ENCODE measurements at places on chromosomes 3 and 15.

DNA sequence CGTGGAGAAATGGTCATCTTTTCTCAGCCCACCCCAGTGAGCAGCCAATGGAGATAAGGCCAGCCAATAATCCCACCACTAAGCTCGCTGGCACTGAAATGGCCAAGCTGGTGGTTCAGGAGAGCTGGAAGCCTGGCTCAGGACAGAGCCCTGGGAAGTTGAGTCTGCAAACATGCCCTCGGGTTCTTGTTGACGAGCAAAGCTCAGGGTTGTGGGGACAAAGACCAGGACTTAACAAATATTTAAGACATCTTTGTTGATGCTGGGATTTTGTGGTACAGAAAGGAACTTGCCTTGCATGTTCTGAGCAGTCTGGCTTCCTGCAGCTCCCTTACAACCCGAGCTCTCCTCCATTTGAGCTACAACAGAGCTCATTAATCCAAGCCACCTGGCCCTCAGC, 4.4 kb downstream of the FAH start:
- DNase-seq: no peak

DNA sequence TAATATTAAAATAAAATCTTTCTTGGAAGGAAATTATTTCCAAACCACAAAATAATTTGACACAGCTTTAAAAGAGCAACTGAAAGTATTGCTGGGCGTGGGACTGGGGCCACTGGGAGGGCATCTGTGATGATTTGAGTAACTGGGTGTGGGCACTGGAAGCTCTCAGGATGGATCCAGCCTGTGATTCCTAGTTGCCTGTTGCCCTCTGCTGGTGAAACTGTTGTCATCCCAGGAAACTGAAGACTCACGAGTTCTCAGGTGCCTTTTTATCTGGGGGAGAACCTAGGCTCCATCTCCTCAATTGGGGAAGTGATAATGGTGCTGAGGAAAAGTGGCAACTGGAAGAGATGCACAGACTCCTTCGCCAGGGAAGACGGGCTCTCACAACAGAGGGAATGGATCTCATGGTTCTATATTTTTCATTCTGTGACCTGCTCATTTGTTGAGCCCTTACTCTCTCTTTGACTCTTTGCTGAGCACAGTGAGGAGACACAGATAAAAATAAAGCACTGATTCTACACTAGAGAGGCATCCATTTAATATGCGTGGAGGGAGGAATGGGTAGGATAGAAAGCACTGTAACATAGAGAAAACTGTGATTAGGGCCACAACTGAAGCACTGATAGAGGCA, 61.6 kb downstream of the TPRG1 start:
- peak; percentile 17 for DNase-seq

DNA sequence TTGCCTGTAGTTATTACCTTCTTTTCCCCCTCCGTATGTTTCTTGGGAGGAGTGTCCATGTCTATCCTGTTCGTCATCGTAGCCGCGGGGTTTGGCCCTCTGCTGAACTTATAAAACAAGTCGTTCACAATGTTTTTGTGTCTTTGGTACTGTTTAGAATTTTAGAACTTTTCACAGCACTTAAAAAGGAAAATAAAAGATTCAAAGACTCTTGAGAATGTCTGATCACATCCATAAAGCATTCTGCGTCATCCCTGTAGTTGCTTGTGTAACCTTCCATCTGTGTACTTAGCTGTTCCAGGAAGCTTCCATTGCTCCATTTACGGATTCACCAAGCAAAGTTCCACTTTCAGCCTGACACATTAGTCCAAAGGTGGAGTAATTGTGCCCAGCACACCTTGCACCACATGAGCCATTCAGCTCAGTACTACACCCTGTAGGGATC, 677.1 kb upstream of the NR2F2 start:
- no peak for DNase-seq

DNA sequence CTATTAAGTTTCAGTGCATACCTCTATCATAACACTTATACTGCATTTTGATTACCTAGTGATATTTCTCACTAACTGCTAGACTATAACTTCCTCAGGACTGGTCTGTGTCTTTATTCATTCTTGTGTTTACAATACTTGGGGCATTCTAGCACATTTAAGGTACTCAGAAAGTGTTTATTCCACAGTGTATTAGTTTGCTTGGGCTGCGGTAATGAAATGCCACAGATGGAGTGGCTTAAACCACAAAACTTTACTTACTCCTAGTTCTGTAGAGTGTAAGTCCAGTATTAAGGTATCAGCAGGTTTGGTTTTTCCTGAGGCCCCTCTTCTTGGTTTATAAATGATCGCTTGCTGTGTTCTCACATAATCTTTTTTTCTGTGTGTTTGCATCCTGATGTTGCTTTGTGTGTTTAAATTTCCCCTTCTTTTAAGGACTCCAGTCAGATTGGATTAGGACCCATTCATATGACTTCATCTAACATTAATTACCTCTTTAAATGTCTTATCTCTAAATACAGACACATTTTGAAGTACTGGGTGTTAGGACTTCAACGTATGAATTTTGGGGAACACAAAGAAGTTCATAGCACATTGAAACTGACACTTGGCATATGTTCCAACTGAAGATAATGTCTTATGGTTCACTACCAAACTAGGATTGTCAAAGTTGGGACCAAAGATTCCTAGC, 23.9 kb downstream of the RNF111 start:
- no peak for DNase-seq

DNA sequence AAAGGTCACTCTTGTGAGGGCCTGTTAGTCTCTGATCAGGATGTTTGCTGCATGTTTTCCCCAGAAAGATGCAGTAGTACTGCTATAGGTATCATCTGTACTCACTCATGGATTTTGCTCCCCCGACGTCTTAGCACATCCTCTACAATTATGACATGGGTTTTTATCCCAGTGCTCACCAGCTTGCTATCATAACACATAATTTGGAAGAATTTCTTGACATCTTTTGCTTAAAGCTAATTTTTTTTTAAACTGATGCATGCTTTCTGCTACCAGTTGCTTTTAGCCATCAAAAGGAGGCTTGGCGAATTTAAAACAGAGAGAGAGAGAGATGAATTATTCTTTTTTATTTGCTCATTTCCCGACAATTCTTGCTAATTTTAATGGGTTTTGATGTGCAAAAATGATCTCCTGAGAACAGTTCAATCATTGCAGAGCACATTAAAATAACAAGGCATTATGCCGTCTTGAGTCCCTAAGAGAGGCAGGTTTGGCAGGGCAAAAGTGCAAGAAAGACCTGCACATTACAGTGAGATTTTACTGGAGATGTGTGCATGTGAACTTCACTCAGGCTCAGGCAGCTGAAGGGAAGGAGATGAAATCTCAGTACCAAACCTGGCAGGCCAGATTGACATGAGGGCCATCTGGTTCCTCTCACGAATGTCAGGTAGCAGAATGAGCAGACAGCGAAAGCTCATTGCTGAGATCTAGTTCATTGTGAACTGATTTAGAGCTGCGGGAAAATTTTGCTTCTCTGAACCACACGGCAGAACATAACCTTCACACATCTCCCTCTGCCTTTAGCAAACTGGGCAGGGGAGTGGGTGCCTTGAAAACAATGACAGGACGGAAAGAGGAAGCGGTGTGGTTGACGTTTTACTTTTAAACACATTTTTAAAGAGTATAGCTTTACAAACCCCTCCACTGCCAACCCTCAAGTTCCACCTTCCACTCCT, 25.9 kb upstream of the GOLGA8B start:
- DNase-seq: no peak

- no peak for DNase-seq
Measured at GRCh38 chr3:48232734-48233133, 8.2 kb upstream of the ZNF589 start.

DNA sequence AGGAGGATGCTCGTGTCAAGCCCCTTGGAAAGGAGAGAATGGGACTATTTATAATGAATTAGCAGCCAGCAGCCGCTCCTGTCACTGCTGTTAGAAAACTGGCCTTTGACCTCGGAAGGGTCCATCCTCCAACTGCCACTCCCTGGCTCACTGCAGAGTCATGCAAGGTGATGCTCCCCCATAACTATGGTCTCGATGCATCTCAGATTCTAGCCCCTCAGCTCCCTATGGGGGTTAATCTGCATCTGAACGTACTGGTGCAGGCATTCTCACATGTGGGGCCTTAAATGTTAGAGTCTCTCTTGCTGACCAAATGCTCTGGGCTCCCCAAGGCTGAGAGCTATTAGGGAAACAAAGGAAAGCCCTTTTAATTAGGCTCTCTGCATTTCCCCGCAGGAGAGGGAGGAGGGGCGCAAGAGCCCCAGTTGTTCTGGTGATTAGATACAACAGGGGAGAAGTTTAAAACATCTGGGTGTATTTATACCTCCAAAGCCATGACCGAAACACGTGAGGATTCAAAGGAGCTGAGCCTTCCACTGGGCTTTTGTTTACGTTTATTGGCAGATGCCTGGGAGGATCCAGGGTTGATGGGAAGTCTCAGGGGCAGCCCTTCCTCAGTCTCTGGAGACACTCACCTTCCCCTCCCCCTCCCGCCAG, 182.5 kb downstream of the OPA1 start:
- no peak for DNase-seq

- no peak for DNase-seq
Measured at GRCh38 chr3:99971761-99972160, 142.5 kb downstream of the FILIP1L start.

DNA sequence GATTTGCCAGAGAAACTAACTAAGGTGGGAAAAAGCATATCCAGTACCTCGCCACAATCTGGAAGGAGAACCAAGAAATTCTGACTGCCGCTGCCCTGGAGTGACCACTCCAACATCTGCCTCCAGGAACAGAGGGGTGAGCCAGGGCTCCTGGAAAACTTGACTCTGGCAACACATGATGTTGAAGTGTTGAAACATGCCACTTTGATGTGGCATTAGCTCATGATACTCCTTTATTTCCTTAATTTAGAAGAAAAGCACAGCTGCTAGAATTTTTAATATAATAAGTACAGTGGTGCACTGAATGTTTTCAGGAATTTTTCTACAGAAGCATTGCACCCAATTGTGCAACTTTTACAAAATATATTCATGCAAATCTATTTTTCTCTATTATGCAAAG, 109.9 kb upstream of the BCL6 start:
- no peak for DNase-seq

DNA sequence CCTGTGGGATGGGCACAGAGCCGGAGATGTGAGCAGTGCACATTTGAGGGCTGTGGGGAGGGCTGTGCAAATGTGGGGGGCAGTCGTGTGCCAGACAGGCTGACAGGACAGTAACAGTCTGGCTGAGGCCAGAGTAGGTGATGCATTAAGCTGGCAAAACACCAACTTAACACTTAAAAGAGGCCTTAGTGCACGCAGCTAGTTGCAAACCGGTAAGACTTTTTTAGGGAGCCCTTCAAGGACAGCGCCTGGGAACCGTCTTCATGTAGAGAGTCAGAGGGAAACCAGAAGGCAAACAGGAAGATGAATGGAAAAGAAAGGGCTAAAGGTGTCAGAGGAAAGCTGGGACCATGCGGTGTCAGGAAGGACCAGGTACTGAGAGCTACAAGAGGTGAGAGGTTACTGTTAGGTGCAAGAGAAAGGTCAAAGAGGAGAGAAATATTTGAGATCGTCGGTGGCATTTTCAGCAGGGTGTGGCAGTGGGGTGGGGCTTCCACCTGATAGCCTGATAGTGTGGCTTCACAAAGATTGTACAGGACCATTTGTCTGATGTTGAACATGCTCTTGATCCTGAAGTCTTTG, 30.0 kb upstream of the CHD2 start:
- DNase-seq: no peak

- DNase-seq: peak; percentile 87
Measured at GRCh38 chr15:101128221-101129015, 123.4 kb downstream of the CHSY1 start.

DNA sequence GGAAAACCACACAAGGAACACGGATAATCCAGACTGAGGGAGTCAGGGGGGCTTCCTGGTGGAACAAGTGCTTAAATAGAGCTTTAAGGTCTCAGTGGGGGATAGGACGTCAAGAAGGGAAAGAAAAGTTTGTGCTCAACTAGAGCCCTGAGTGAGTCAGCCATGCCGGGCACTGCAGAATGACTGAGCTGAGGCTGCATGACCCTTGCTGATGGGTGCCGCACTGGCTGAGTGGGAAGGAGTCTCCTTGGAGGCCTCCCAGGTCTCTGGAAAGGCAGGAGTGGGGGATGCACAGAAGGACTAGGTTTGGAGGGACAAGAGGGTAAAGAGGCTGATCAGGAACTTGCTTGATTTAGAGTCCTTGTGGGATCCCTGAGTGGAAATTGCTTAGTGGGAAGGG, 150.3 kb downstream of the RPLP1 start:
- DNase-seq: no peak

- DNase-seq: peak; percentile 59
Measured at GRCh38 chr3:31288641-31289100, 244.1 kb upstream of the STT3B start.

DNA sequence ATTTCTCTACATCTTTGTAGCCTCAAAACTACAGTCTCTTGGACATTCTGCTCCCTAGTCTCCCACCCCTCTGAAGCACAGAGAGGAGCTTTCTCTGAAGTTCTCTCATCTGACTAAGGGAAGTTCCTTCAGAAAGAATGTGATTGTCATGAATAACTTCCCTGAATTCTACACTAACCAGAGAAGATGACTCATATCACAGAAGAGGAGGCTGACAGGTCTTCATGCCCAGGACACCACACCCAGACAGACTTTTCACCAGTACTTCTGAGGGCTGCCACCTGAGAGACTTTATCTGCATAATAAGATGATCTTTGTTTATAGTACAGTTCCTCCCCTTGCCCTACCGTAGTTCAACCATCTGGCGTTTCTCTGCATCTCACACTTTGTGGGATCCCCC, 52.8 kb downstream of the CDIN1 start:
- no peak for DNase-seq

DNA sequence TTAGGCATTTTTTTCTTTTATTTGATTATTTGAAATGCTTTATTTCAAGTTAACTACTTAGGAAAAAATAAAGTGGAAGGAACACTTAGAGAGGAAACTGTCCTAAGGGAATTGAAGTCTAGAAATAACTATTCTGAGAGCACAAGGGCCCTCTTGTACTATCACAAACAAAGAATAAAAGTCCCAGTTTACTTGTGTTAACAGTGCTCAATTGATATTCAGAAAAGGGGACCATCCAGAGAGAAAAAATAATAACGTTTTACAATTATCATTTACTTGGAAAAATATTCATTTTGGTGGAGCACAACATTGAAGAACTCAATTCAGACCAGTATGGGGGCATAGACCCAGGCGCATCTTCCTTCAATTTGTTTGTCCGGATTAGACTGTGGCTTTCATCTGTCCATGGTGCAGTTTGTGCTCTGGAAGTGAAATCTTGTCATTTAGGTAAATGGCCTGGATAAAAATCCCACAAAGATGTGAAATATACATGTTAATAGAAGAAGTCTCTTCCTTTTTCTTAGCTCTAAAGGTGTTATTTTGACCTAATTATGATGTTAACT, 54.5 kb upstream of the SAMMSON start:
- DNase-seq: no peak

GRCh38 chr3:178195824-178196223, 340.4 kb upstream of the KCNMB2 start:
- DNase-seq: no peak
